ENCODE measurements at places on chromosomes 6 and 20. TPM values are rescaled to one million over a fixed set of nuclear protein-coding genes. Genes with fewer than 3 reads are reported as not detected.

CTAGE9 gene
- total RNA-seq = not detected

CCR6 gene
- 0.57 TPM for total RNA-seq

ZBP1 gene
- total RNA-seq = 1.7 TPM

BHLHE23 gene
- not detected for total RNA-seq

MOXD1 gene
- total RNA-seq = 27.5 TPM

SLC17A1 gene
- not detected for total RNA-seq

SLC2A10 gene
- 6.7 TPM for total RNA-seq

MYH7B gene
- not detected for total RNA-seq

RAB44 gene
- total RNA-seq = 0.76 TPM

MCCD1 gene
- not detected for total RNA-seq

TREM2 gene
- total RNA-seq = not detected

PSORS1C1 gene
- 1.3 TPM for total RNA-seq

- no peak for DNase-seq
Observed at GRCh38 chr6:35240838-35241801, 18.4 kb upstream of the ZNF76 start.

- DNase-seq = no peak
Observed at GRCh38 chr6:140736231-140736630, 1361.8 kb upstream of the CITED2 start.

- no peak for DNase-seq
Observed at GRCh38 chr20:7836076-7836475, 104.2 kb downstream of the HAO1 start.

DNA sequence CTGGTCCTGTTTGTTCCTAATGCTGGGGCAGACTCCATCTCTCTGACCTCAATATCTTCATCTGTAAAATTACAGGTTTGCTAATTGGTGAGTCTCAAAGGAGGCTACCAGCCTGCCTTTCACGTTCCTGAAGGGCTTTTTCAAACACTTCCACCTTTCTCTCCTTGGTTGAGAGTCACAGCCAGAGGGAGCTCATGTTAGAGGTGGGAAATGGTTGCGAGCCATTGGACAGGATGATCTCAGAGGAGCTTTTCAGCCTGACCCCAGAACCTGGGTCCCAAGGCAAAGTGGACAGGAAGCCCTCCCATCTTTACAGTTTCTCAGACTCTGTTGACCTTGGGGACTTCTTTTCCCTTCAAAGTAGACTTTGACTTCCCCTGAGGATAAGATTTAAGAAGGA is 37.6 kb downstream of the NDUFAF5 start:
- no peak for DNase-seq

DNA sequence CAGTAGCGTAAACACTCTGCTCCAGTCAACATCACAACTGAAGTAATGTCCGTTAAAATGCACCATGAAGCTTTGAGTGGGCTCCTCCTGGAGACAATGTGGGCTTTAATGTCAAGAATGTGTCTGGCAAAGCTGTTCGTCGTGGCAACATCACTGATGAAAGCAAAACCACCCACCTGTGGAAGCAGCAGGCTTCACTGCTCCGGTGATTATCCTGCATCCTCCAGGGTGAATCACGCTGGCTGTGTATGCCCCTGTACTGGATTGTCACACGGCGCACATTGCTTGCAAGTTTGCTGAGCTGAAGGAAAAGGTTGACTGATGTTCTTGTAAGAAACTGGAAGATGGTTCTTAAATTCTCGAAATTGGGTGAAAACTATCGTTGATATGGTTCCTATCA is 128.5 kb downstream of the MOXD1 start:
- DNase-seq = no peak

DNA sequence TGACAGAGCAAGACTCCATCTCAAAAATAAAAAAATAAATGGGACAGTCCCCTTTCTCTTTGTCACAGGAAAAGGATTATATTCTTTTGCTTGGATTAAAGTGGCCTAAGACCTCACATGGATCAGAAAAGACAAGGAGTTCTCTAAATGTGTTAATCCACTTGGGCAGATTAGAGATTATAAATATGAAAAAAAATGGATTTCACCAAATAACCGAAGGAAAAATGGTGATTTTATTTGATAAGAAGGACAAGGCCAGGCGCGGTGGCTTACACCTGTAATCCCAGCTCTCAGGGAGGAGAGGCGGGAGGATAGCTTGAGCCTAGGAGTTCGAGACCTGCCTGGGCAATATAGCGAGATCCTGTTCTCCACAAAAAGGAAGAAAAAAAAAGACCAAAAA is 21.8 kb downstream of the SAMHD1 start:
- no peak for DNase-seq

DNA sequence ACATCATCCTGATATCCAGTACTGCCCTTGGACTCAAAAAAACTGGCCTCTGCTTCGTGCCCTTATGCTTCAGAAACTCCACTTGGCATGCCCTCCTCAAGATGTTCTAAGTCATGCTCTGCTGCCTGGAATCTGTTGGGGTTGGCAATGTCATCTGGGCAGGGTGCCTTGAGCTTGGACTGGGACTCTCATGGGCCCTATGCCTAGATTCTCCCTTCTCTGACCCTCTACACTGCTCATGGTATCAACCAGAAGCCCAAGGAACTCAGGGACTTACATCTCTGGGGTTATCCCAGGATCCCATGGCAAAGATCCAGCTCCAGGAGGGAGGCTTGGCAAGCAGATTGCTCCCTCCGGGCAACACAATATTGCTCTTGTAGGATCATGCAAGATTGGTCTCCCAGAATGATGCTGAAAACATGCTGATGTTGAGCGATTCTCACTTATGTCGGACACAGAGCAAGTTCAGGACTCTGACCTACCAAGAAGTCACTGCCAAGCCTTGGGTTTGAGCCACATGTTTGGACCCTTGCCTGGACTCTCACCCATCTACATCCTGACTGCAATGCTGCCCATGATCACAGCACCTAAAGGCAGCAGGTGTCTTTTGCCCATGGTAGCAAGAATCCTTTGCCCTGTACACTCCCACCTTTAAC is 88.8 kb downstream of the ADAT2 start:
- no peak for DNase-seq

- no peak for DNase-seq
Observed at GRCh38 chr6:3714768-3715167, 36.7 kb downstream of the PXDC1 start.

- DNase-seq = no peak
Observed at GRCh38 chr6:121657972-121658371, 222.5 kb downstream of the GJA1 start.

DNA sequence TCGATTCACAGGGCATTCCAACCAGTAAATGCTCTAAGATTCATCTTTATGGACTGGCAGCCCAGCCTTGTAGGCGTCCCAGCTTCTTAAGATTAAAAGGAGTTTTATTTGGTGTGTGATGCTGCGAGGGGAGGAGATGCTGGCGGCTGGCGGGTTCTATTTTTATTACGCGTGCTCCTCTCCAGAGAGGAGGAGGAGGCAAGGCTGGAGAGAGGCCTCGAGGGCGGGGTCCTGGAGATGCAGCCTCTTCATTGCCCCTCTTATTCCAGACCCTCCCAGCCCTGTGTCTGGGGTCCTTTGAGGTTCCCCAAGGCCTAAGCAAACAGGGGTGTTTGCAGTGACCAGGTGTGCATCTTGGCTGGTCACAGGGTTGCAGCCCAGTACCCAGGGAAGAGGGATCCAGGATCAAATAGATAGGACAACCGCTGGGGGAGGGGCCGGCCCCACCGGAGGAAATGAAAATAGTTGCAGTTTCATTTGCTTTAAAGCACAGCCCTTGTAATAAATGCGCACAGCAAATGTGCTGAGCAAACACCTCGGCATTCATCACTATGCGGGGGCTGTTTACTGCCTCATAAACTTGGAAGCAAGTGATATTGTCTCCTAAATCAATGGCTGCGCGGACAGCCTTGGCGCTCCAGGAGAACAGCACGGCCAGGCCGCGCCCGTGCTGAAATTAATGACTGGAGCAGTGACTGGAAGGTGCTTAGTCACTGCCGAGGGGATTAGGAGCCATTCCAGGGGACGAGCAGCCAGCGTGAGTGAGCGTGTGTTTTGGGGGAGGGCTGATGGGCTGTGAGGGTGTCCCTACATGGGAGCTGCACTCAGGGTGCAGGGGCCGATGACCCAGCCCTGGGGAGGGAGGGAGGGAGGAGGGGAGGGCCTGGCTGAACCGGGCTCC is 83.0 kb downstream of the TMEM242 start:
- no peak for DNase-seq

GRCh38 chr6:134480593-134480992 is 162.7 kb upstream of the SGK1 start:
- DNase-seq = no peak

- no peak for DNase-seq
Observed at GRCh38 chr6:162123797-162124196, 603.8 kb downstream of the PRKN start.

- DNase-seq = no peak
Observed at GRCh38 chr20:45044084-45044573, 56.8 kb downstream of the KCNS1 start.

GRCh38 chr20:561437-562231 is 18.0 kb upstream of the CSNK2A1 start:
- no peak for DNase-seq

GRCh38 chr6:110412360-110412759 is 3.0 kb downstream of the DDO start:
- no peak for DNase-seq

GRCh38 chr20:21821358-21821757 is 115.9 kb downstream of the PAX1 start:
- DNase-seq = no peak

GRCh38 chr6:5936631-5937030 is 70.1 kb downstream of the NRN1 start:
- DNase-seq = no peak

DNA sequence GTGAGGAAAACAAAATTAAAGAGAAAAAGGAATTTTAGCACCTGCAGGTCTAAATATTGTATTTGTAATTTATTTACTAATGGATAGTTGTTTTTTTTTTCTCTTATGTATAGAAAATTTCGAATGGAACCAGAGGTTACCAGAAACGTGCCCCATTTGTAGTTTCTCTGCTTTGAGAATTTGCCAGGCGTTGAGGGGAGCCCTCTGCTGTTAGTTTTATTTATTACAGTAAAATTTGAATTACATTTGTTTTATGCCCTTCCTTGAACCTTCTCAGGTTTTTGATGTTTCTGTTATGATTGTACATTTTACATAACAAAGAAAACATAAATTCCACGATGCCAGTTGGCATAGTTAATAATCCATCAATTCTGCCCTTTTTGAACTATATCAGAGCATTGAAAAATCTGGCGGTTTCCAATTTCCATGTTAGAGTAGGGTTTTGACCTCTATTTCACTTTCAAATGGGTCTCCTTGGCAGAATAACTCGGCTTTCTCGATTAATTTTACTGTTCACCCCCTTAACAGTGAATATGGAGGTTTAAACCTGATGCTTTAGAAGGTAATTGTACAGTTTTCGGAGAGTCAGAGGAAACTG is 35.1 kb upstream of the RFPL4B start:
- no peak for DNase-seq

- DNase-seq = no peak
Observed at GRCh38 chr6:24378473-24379097, 20.7 kb upstream of the DCDC2 start.

DNA sequence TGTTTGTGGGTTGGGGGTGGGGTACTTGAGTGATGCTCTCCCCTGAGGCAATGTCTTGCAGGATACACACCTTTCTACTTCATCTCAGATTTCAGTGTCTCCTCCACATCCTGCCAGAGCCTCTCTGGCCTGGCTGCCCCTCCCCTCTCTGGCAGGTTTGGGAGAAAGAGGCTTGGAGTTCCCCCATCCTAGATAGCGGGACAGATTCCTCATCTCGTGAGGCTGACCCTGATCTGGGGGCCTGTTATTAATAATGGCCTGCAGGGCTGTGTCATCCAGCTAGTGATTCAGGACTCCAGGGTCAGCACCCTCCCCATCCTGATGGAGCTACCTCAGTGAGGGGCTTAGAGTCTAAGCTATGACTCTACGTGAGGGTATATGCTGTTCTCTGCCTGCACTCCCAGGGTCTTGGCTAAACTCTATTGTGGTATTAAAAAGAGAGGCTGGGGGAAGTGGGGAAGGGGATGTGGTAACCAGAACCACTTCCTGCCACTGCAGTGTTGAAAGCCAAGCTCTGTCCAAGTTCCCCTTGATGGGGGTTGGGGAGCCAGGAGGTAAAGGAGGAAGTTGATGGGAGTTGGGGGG is 3.7 kb upstream of the MMP9 start:
- DNase-seq = no peak

GRCh38 chr20:6079016-6079415 is 25.2 kb upstream of the LRRN4 start:
- DNase-seq = no peak

DNA sequence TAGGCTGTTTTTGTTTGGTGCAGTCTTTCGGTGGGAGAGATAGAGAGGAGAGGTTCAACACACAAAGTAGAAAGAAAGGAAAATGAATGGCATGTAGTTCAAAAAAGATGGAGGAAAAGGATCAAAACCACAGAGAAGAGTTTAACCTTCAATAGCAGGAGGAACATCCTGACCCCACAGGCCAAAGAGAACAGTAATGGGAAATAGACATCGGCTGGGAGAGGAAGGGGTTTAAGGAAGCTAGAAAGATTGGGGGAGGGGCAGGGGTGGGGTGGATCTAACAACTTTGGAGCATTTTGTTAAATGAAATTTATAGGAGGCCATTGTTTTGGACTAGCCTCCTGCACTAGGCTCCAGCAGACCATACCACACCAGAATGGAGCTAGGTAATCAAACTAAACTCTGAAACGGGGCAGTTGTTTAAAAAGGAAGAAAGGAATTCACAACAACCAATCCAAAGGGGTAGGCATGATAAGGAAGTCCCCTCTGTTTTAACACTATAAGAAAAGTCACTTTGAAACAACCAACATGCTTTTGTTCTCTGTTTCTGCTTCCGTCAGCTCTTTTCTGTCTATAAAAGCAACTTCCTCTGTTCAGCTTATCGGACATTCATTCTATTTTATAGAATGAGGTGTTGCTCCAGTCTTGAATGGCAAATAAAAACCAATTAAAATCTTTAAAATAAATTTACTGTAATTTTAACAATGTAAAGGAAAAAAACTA is 82.6 kb downstream of the EPB41L2 start:
- no peak for DNase-seq

DNA sequence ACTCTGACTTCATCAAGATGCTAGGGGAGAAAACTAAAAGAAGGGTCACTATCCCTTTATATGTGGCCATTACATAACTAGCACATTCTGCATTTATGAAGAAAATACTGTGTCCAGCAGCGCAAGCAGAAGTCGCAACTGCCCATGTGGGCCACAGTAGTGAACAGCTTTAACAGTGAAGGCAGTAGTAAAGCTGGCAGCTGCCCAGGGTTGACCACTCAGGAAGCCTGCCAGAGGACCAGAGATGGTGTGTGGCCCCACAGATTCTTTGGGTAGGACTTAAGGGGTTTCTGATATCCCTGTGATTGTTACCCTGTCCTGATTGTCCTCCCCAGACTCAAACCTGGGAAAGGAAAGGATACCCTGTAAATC is 88.3 kb upstream of the NT5E start:
- no peak for DNase-seq

Measured in esophagus squamous epithelium (tissue), 5 donors.